ENCODE measurements at places on chromosomes 5 and 9. TPM values are rescaled to one million over a fixed set of nuclear protein-coding genes. Genes with fewer than 3 reads are reported as not detected.

ADAMTS6 gene
- total RNA-seq = 0.08 TPM

CDKN2B gene
- total RNA-seq = not detected

NOTCH1 gene
- total RNA-seq = 7.0 TPM

BTNL9 gene
- total RNA-seq = 0.57 TPM
